H1 (cell line): ENCODE measurements at places on chromosomes 12 and 14. TPM values are rescaled to one million over a fixed set of nuclear protein-coding genes. Genes with fewer than 3 reads are reported as not detected.

KRT80 gene
- polyA plus RNA-seq: 0.05 and 0.06 TPM in 2 replicates

ANKRD33 gene
- 0.53 and 1.5 TPM in 2 replicates for polyA plus RNA-seq

NTF3 gene
- 1.4 and 1.5 TPM in 2 replicates for polyA plus RNA-seq

RAPGEF3 gene
- polyA plus RNA-seq: 5.0 and 5.2 TPM in 2 replicates

CCND2 gene
- 35.7 and 41.7 TPM in 2 replicates for polyA plus RNA-seq

KLRC3 gene
- not detected in 2 replicates for polyA plus RNA-seq

ZBTB42 gene
- 3.1 and 3.7 TPM in 2 replicates for polyA plus RNA-seq

CBLN3 gene
- polyA plus RNA-seq: 0.72 and 1.00 TPM in 2 replicates

AP5M1 gene
- 14.8 and 20.9 TPM in 2 replicates for polyA plus RNA-seq

B3GNT4 gene
- polyA plus RNA-seq: 1.1 and 2.1 TPM in 2 replicates

KRT84 gene
- polyA plus RNA-seq: not detected in 2 replicates

TAS2R8 gene
- polyA plus RNA-seq: not detected in 2 replicates

GCH1 gene
- polyA plus RNA-seq: 4.2 and 7.3 TPM in 2 replicates

BICD1 gene
- 34.1 and 40.8 TPM in 2 replicates for polyA plus RNA-seq

STYK1 gene
- 0.38 and 0.61 TPM in 2 replicates for polyA plus RNA-seq

ACYP1 gene
- 14.5 and 22.3 TPM in 2 replicates for polyA plus RNA-seq

AHNAK2 gene
- polyA plus RNA-seq: 0.64 and 0.95 TPM in 2 replicates
